ENCODE measurements at places on chromosomes 5 and 9.
A peak's percentile ranks its signal among the peaks of the same experiment; 100 is the strongest.

GRCh38 chr5:175148636-175149172 lies 295.3 kb downstream of the DRD1 start:
- DNase-seq, result no peak

- peak; percentile 55 for DNase-seq
Measured at GRCh38 chr5:16600397-16600796, 16.4 kb downstream of the RETREG1 start.

DNA sequence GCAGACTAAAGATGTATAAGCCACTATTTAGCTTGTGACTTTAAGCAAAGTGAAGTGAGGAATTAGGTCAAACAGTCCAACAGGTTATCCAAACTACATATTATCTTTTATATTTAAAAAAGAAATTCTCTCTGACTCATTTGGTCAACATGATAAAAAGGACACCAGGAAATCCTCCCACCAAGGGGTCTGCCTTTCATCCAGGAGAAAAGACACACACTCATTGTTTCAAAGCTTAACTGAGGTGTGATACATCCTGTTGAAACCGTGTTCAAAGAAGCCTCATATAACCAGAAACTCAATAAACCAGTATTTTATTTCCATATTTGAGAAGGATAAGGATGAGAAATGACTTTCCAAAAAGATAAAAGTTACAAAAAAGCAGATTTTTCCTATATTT lies 417.1 kb downstream of the HCN1 start:
- DNase-seq, result no peak

DNA sequence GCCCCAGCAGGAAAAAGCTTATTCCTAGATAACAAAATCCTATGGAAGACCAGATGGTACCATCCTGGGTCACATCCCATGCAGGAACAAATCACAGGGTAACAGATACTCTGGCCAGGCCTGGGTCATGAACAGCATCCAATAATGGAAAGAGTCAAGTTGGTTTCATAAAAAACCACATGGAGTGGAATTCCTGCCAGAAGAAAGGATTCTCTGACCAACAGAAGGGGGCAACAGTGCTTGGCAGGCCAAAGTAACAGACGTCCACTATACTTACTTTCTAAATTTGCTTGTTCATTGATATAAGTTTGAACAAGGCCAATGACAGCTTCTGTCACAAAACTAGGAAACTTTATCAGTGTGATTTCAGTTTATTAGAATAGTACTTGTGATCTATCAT lies 273.5 kb downstream of the ARRDC3 start:
- DNase-seq, result peak; percentile 52

DNA sequence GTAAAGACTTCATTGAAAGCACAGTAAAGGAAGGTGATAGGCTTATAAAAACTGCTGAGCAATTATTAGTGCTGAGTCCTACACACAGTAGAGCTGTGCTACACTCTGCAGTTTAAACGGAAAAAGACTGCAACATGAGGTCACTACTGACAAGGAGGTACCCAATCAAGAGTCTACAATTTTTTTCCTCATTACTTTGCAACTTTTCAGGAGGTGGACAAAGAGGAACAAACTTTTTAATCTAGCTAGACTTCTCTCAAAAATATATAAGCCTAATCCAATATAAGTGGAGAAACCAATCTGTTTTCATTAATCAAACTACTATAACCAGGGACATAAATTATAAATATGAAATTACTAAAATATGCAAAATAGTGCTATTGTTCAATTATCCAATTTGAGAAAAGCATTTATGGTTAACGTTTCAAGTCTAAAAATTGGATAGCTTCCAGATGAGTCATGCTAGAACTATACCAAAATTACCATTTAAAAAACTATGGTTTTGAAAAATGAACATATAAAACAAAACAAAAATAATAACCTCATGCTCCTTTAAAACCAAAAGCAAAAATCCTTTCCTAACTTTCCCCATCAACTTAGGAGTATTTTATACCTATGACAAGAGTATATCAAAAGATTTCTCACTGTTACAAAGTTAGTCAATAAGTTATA lies 37.7 kb downstream of the FAM13B start:
- DNase-seq, result peak; percentile 64
